Hepatocyte (in vitro differentiated cells): ENCODE measurements at places on chromosomes 11 and 22.

- no peak overlapping the region for H3K27ac ChIP-seq
- no peaks in the 10 kb centered on the region for H3K4me1 ChIP-seq
- H3K36me3 ChIP-seq = no peaks in the 10 kb centered on the region
- no peaks in the 10 kb centered on the region for H3K27me3 ChIP-seq
- DNase-seq = no peak
- no peak overlapping the region for H3K4me3 ChIP-seq
Observed at GRCh38 chr22:42151924-42152635, 21.5 kb upstream of the CYP2D6 start.

- DNase-seq = no peak
- H3K27ac ChIP-seq = no peak overlapping the region
- no peaks in the 10 kb centered on the region for H3K27me3 ChIP-seq
- no peak overlapping the region for H3K4me3 ChIP-seq
- peaks cover 9% of the 10 kb centered on the region for H3K4me1 ChIP-seq
Observed at GRCh38 chr11:62125881-62126280, 2.1 kb downstream of the INCENP start.

- no peak overlapping the region for H3K4me3 ChIP-seq
- H3K27me3 ChIP-seq = no peaks in the 10 kb centered on the region
- H3K27ac ChIP-seq = no peak overlapping the region
Observed at GRCh38 chr11:35571696-35572095, 46.3 kb upstream of the PAMR1 start.

GRCh38 chr11:4593739-4594138 is at the start of gene OR52I1:
Gene OR52I1, plus strand, starts transcription at chr11:4594039. Its CDS starts 0 bp downstream, at chr11:4594039.
- no peaks in the 10 kb centered on the region for H3K27me3 ChIP-seq
- no peak within 1 kb of the TSS for H3K4me3 ChIP-seq
- H3K27ac ChIP-seq = no peak within 1 kb of the TSS

DNA sequence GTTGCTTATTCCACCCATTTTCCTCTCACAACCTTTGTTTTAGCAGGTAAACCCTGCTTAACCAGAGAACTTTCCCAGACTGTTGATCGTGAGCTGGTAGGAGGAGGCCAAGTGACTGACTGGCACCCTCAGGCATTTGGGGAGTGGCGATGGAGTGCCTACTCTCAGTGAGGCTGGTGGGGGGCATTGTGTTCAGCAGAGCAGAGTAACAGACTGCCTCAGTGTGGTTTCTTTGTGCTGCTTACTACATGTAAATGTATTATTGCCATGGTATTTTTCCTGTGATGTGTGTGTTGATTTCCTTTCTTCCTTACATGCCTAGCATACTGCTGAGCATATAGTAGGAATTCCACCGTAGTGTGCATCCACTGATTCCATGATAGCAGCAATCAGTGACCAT is 2.6 kb downstream of the MARK2 start:
- H3K4me1 ChIP-seq = peaks cover 35% of the 10 kb centered on the region
- peak overlapping the region; percentile 2 for H3K27ac ChIP-seq
- no peaks in the 10 kb centered on the region for H3K27me3 ChIP-seq
- peak; percentile 48 for DNase-seq
- no peaks in the 10 kb centered on the region for H3K36me3 ChIP-seq

DNA sequence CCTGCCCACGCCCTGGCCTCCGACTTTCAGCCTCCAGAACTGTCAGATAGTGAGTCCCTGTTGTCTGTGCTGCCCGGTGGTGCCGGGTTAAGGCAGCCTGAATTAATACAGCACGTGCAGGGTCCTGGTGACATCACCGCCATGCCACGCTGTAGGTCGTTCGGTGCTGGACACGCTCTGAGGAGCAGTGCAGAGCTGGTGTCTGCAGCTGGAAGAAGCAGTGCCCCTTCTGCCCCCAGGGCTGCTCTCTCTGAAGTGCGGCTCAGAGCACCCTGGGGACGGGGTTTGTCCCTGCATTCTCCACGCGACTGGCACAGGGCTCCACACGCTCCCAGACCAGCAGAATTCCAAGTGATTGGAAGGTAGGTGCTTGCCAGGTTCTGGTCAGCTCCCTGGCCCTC is 831.5 kb downstream of the TBC1D22A start:
- no peak overlapping the region for H3K4me3 ChIP-seq
- no peaks in the 10 kb centered on the region for H3K4me1 ChIP-seq
- no peak overlapping the region for H3K27ac ChIP-seq
- H3K36me3 ChIP-seq = no peaks in the 10 kb centered on the region

- H3K4me1 ChIP-seq = no peaks in the 10 kb centered on the region
- peak; percentile 57 for DNase-seq
- H3K27ac ChIP-seq = no peak overlapping the region
- H3K36me3 ChIP-seq = no peaks in the 10 kb centered on the region
- H3K4me3 ChIP-seq = no peak overlapping the region
- no peaks in the 10 kb centered on the region for H3K27me3 ChIP-seq
Observed at GRCh38 chr11:8338138-8338537, 74.5 kb upstream of the LMO1 start.

GRCh38 chr11:78740199-78741071 is 165.8 kb upstream of the NARS2 start:
- no peak overlapping the region for H3K27ac ChIP-seq
- H3K4me1 ChIP-seq = no peaks in the 10 kb centered on the region
- H3K27me3 ChIP-seq = no peaks in the 10 kb centered on the region
- DNase-seq = no peak

DNA sequence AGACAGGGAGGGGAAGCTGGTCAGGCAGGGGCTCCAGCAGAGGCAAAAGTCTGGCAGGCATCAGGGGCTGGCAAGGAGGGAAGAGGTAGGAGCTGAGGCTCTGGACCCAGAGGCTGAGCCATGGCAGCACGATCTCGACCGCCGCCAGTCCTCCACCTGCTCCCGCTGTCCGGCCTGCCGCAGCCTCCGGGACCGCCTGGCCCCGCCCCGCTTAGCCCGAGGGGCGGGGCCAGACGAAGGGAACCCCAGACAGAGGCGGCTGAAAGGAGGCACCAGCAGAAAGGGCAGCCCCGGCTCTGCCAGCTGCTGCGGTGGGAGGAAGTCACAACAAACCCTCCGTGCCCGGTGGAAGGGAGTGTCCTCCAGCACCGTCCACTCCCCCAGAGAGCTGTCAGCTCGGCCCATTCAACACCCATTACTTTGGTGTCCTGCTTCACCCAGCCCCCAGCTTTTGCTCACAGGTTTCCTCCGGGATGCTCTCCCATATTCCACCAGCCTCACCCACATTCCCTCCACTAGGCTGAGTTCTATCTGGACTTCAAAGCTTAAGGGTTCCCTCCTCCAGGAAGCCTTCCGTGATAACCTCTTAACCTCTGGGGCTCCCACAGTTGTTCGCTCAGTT is at the start of gene MFNG:
Gene MFNG (minus strand): TSS at position 161 of the 622 bp plus-strand sequence. CDS start 207 bp downstream, outside the sequence.
- no peak within 1 kb of the TSS for H3K4me3 ChIP-seq
- peak; percentile 82 for DNase-seq
- H3K36me3 ChIP-seq = no peaks in the 10 kb centered on the region

GRCh38 chr22:21823740-21824444 is 43.6 kb downstream of the MAPK1 start:
- no peaks in the 10 kb centered on the region for H3K27me3 ChIP-seq
- no peaks in the 10 kb centered on the region for H3K36me3 ChIP-seq
- no peak overlapping the region for H3K4me3 ChIP-seq
- no peak overlapping the region for H3K27ac ChIP-seq
- DNase-seq = no peak

- no peak overlapping the region for H3K27ac ChIP-seq
- H3K4me3 ChIP-seq = no peak overlapping the region
- no peaks in the 10 kb centered on the region for H3K27me3 ChIP-seq
- no peaks in the 10 kb centered on the region for H3K4me1 ChIP-seq
Observed at GRCh38 chr11:95378111-95378510, 147.1 kb upstream of the SESN3 start.

- H3K4me1 ChIP-seq = no peaks in the 10 kb centered on the region
- H3K4me3 ChIP-seq = no peak overlapping the region
- DNase-seq = no peak
- H3K36me3 ChIP-seq = no peaks in the 10 kb centered on the region
Observed at GRCh38 chr22:35008213-35008612, 57.7 kb upstream of the ISX start.

GRCh38 chr11:1236316-1237127 is 13.7 kb downstream of the MUC5B start:
- H3K27me3 ChIP-seq = no peaks in the 10 kb centered on the region
- H3K4me3 ChIP-seq = no peak overlapping the region
- H3K4me1 ChIP-seq = no peaks in the 10 kb centered on the region
- no peak overlapping the region for H3K27ac ChIP-seq

DNA sequence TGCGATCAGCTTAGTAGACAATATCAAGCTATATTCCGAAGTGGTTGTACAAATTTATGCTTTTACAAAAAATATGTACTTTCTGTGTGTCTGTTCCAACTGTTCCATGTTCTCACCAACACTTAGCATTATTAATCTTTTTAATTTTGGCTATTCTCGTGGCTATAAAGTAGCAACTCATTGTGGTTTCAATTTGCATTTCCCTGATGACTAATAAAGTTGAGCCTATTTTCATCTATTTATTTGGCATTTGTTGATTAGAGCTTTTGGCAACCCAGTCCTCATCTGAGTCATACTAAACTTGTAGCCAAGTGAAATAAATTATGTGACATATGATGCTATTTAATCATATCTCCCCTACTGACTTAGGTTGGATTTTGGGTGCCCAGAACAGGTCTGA is 115.9 kb downstream of the FBXO7 start:
- H3K4me1 ChIP-seq = no peaks in the 10 kb centered on the region
- no peak for DNase-seq

GRCh38 chr11:62804310-62805075 is 747 bp downstream of the NXF1 start:
- peak overlapping the region; percentile 67 for H3K4me3 ChIP-seq
- no peaks in the 10 kb centered on the region for H3K36me3 ChIP-seq

DNA sequence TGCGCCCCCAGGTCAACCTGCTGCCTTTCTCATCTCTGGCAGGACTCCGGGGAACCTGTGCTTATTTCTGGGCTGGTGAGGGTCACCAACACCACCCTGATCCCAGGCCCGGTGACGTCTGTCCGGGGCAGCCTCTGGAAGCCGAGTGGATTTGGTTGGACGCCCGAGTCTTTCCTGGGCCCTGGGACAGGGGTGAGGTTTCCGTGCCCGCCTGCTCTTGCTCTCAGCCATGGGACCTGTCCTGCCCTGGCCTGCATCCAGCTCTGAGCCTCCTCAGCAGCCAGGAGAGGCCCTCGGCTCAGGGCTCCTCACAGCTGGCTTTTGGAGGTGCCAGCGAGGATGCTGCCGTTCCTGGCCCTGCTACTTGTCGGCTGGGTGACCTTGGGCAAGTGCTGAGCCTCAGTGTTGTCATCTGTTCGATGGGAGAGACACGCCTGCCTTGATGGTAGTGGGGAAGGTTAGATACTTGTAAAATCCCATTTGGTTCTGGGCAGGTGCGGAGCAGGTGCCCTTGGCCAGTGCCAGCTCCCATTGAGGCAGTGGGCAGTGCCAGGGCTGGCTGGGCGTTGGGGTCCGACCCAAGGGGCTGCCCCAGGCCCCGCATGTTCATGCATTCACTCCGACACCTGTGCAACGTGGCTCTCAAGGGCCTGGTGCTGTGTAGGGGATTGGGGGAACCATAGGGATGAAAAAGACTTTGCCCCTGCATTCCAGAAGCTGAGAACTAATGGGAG is 58.9 kb upstream of the THY1 start:
- no peak overlapping the region for H3K4me3 ChIP-seq
- no peak for DNase-seq
- H3K27ac ChIP-seq = no peak overlapping the region
- no peaks in the 10 kb centered on the region for H3K36me3 ChIP-seq

GRCh38 chr11:103274025-103274424 is 164.8 kb downstream of the DYNC2H1 start:
- H3K27ac ChIP-seq = no peak overlapping the region
- H3K4me3 ChIP-seq = no peak overlapping the region
- DNase-seq = no peak
- H3K27me3 ChIP-seq = no peaks in the 10 kb centered on the region

DNA sequence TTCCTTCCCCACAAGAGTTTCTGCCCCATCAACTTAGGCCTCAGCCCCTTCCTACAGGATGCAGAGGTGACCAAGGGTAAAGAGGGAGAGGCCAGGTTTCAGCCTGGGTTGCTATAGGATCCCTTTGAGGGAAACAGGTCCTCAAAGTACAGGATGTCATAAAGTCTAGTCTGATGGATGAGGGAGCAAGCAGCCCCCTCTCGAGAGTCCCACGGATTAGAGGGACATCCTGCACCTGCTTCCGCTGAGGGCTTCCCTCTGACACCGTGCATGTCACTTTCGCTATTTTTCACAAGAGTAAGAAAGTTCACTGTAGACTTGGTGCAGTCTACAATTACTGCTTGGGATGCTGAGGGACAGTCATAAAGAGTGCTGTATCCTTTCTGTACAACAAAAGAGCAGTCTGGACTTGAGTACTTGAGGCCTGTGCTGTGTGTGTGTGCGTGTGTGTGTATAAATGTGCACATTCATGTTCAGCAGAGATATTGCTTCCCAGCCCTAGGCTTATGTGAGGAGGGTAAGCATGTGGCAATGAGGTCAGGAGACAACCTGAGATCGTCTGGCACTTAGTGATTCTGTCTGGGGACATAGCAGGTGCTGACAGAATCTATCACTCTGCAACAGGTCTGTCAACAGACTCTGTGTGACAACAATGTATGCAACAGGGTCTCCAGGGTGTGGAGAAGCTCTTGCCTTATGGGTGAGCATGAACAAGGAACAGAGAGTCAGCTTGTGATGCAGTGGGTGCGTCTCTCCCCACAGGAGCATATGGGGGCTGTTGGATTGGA is 18.0 kb upstream of the CHST1 start:
- H3K27me3 ChIP-seq = peaks cover 3% of the 10 kb centered on the region
- no peaks in the 10 kb centered on the region for H3K36me3 ChIP-seq
- no peak for DNase-seq
- no peak overlapping the region for H3K27ac ChIP-seq

DNA sequence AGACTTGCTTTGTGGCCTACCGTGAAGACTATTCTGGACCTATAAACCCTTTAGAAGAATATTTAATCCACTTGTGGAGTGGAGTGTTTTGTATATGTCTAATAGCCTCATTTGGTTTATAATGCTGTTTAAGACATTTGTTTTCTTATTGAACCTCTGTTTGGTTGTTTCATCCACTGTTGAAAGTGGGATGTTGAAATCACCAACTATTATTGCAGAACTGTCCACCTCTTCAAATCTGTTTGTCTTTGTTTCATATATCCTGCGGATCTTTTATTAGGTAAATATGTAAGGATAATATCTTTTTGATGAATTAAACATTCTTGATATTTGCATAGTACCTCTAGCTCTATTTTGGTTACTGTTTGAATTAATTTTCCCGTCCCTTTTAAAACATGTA is 49.1 kb downstream of the XKR3 start:
- H3K27ac ChIP-seq = no peak overlapping the region
- no peak for DNase-seq
- no peak overlapping the region for H3K4me3 ChIP-seq

- no peak overlapping the region for H3K4me3 ChIP-seq
- H3K4me1 ChIP-seq = peaks cover 40% of the 10 kb centered on the region
- no peak for DNase-seq
- H3K27ac ChIP-seq = no peak overlapping the region
- no peaks in the 10 kb centered on the region for H3K36me3 ChIP-seq
- H3K27me3 ChIP-seq = no peaks in the 10 kb centered on the region
Observed at GRCh38 chr11:76795290-76795935, 12.3 kb downstream of the TSKU start.

DNA sequence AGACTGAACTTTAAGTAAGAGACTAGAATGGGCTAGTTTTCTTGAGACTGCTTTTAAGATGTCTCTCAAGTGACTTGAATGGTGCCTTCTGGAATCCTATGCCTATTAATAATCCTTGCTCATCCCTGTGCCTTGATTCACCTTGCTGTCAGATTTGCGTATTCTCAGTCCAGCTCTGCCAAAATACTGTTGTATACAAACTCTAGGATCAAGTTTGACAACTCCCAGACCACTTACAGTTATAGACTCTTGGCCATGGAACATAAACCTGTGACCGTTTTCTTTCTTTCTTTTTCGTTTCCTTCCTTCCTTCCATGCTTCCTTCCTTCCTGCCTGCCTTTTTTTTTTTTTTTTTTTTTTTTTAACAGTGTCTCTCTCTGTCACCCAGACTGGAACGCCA is 2390.9 kb upstream of the RAG2 start:
- H3K27ac ChIP-seq = no peak overlapping the region
- H3K4me1 ChIP-seq = no peaks in the 10 kb centered on the region
- H3K27me3 ChIP-seq = no peaks in the 10 kb centered on the region
- DNase-seq = no peak
- H3K36me3 ChIP-seq = no peaks in the 10 kb centered on the region
